ENCODE measurements at places on chromosomes 7 and 10.

DNA sequence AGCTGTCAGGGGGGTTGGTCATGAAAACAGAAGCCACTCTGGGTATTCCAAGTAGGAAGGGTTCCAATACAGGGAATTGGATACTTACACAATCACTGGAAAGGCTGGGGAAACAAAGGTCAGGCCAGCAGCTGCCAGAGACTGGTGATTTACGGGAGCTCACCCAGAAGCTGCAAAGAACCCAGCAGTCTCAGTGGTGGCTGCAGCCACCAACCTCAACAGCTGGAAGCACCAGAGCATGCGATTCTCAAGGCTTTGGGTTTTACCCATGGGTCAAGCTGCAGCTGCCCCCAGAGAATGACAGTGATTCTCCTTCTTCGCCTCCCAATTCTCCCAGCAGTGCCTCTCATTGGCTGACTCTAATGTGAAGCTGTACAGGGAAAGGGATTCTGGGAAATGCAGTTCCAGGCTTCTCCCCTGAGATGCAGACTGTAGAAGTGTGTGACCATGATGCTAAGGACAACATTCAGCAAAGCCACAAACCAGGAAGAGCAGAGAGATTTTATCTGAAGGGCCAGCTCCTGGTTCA, 107.2 kb upstream of the TCF7L2 start:
- DNase-seq = no peak

DNA sequence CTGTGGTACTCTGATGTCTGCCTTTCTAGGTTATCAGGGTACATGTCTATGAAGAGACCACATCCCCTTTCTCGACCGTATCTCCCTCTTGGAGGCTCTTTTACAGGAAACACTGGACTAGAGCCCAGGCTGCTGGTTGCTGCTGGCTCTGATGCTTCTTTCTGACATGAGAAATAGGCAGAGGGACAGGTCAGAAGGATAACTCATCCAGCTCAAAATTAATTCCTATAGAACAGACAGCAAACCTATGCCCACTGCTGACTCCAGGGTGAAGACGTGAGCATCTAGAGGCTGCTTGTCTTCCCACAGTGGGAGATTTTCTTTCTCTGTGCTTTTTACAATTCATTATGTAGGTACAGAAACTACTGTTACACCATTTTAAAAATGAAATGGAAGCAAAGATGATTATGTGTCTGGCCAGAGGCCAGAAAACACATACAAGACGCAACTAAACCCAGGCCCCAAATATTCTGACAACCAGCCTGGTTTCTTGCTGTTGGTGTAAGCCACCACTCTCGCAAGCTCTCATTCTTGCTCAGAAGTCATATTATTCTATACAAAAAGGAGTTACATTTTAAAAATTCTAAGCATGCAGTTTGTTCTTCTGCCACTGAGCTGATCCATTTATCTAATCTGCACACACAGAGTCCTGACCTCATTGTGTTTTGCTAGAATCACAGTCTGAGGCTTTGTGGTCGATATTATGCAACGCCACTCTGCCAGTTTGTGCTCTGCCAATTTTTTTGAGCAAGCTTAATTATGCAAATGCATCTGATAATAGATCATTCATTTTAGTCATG, 424.3 kb downstream of the KIF20B start:
- DNase-seq = no peak

DNA sequence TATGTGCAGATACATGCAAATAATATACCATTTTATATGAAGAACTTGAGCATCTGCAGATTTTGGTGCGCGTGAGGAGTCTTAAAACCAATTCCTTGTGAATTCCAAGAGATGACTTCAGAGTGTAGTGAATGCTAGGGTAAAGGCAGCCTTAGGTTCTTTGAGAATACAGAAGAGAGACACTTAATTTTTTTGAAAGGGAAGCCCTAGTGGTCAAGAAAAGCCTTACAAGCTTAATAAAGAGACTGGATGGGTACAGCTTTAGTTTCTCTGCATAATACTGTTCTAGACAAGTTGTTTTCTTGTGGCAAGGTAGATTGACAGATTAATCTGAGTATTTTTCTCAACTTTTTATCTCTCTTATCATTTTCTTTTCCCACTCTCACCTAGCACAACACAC, 636.5 kb downstream of the DNAJB9 start:
- DNase-seq = no peak

- DNase-seq = no peak
Measured at GRCh38 chr10:102579328-102579727, 65.0 kb upstream of the TRIM8 start.

GRCh38 chr7:93048136-93048930, 69.4 kb downstream of the SAMD9 start:
- no peak for DNase-seq

DNA sequence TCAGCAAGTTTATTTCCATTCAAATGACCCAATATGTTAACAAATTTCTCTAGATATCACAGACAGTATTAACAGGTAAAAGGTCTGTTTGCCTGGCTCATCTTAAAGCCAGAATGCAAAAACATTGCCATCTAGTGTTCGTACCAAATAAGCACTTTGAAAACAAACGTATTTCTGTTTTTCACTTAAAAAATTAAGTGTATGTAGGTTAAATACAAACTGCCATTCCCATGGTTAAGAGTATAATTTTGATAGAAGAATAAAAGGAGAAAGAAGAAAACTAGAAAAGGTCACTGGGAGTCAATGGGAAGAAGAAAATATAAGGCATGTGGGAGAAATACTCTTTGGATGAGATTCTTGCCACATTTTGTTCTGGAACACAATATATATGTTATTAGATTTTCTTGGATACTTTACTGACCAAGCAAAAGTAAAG, 51.0 kb downstream of the ORC5 start:
- DNase-seq = no peak

GRCh38 chr10:77392851-77393250, 244.8 kb downstream of the KCNMA1 start:
- DNase-seq = no peak

- no peak for DNase-seq
Measured at GRCh38 chr10:50946991-50947781, 61.8 kb upstream of the A1CF start.

DNA sequence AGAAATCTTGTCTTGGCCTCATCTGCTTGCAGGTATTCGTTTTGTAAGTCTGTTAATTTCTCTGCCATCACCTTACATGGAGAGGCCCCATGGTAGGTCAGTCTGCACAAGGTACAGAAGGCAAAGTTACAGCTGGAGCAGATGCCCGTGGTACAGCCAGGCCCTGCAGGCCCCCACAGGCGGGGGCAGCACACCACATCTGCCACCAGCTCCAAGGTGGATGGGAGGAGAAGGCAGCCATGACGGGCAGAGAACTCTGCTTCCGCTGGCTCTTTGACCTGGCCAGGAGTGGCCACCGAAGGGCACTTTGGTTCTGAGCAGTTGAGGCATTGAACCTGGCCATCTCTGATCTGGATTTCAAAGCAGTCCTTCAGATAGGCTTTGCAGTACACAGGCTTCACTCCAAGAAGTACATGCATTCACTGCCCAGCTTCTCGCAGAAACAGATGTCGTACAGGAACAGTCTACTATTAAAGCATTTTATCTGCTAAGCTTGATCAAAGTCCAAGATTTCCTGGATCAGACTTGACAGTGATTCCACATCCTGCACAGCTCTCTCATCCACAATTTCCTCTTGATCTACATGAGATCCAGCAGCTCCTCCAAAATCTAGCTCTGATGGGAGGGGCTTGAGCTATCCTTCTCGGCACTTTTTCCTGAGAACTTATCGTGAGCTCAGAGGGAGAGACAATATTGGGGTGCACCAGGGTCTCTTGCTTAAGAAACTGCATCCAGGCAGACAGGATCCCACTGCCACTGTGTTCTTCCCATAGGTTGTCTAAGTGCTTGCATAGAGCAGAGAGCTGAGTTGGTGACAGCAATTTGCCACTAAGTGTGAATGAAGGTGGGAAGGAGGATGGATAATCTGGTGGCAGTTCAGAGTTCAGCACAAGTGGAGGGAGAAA, 120.7 kb downstream of the TRRAP start:
- no peak for DNase-seq

DNA sequence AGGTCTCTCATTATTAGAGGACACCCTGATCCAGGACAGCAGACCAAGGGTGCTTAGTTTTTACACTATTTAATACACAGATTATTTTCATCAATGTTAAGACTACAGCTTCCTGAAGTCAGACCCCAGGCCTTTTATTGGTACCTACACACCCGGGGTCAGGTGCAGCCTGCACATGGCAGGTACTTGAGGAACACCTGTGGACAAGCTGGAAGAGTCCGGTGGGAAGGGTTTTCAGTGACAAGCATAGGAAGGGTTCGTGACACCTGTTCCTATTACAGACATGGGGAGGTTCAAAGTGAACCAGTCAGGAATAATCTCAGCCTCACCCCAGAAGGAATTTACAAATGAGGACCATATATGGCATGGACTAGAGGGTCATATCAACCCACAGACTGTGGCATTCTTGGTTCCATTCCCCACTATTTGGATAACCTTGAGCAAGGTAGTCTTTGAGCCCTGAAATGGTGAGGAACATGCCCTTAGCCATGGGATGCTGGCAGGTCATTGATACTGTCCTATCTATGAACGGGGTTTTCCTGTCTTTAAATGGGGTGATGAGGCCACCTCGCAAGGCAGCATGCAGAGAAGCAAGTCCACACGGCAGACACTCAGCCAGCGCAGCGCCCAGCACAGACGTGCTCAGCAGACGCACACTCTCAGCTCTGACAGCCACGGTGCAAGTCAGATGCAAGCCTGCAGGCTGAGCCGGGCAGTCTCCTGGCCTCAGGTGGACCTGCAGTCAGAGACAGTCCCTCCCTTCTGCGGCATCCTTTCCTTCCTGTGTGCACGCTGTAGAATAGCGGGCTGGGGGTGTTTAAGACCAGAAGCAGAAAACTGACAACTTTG, 624.9 kb downstream of the PTPRN2 start:
- no peak for DNase-seq

DNA sequence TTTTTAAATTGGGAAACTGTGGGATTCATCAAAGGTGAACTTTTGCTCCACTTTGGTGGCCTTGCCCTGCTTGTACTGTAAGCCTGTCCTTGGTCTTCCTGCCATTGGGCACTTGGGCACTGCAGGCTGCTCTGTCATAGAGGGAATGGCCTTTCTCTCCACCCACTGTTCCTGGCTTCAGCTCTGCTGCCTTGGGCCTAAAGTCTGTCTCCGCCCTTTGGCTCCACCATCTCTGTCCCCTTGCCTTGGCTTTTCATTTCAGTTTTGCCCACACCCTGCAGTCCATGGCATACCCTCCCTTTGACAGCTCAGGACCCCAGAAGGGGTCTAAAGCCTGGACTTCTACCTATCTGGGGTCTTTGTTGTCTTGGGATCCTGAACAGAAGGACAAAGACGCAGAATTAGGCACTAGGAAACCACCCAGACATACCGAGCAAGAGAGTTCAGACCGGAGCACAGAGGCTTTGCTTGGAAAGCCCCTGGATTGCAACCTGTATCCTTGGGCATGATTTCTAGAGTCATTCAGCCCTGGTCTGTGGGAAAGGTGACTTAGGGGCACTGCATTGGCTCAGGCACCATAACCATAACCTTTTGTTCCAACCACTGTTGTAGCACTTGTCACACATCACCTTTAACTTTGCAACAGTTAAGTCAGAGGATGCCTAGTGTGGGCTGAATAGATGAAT, 5.2 kb upstream of the ARHGAP22 start:
- DNase-seq = no peak

- no peak for DNase-seq
Measured at GRCh38 chr10:101841826-101842225, 1.8 kb downstream of the KCNIP2 start.

DNA sequence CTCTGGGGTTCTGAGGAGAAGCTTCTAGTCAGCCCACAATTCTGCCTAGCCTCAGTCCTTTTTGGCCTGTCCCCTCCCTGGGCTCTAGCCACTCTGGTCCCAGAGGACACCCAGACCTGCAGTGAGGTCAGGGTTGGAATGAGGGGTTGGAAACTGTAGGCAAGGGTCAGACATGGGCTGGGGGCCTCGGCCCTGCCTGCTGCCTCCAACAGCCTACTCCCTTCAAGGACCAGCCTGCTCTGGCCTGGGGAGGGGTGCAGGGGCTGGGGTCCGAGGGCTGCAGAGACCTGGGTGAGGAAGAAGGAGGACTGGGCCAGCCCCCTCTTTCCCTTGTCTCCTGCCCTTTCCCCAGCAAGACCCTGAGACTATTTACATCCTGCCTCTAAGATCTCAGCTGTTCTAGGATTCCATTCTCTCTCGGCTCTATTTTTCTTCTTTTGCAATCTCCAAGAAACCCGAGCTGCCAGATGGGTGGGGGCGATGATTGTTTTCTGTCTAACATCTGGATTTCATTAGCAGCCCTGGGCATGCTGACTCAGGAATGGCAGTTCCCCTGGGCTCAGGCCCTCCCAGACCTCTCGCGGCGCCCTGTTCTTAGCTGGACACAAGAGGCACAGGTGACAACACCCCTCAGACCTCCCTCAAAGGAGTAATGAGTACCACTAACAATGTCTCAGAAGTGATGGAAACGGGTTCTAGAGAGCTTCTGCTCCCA, 23.1 kb downstream of the ZCCHC24 start:
- DNase-seq = no peak

DNA sequence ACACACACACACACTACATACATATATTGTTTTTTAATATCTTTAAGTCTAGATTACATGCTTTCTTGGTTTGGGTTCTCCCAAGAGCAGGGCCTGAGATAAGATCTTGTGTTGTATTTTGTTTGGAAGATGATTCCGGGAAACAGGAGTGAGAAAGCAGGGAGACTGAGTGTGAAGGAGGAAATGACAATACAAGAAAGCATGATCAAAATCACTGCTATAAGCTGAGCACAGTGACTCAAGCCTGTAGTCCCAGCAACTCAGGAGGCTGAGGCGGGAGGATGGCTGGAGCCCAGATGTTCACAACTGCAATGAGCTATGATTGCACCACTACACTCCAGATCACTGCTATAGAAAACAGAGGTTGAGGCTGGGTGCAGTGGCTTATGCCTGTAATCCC, 267.6 kb downstream of the SKIDA1 start:
- DNase-seq = no peak

DNA sequence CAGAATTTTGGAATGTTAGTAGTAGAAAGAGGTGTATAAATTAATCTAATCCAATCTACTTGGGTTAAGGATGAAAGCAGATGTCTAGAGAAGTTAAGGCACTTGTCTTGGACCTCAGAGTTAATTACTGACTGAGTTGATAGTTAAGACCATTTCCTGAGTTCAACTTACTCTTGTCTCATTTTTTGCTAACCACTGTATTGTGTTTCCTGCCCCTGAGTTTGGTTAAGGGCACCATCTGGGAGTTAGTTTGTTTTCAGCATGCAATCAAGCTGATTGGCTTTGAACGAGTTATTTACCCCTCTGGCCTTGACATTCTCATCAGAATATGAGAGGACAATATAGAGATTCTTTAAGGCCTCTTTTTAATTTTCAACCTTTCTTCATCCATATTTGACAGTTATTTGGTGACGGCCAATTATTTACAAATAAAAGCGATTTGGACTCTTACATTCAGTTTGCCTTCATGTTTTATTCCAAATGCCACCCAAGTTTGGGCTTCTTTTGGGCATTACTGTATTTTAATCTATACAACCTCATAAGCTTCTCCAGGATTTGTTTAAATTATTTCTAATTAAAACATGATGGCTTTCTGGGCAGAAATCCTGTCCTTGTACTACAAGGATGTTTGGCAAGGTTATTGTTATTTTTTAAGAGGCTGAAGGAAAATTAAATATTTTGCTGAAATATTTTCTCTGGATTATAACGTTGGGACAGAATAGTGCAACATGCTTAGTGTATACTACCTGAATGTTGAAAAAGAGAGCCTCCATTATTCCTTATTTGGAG, 225.0 kb downstream of the CACNB2 start:
- no peak for DNase-seq
